ENCODE measurements at places on chromosomes 4 and X. TPM values are rescaled to one million over a fixed set of nuclear protein-coding genes. Genes with fewer than 3 reads are reported as not detected.

Gene GLOD5
- not detected for total RNA-seq

Gene UCP1
- total RNA-seq: 19.5 TPM

Gene SYNPO2
- total RNA-seq: 1.1 TPM

Gene CXCL10
- not detected for total RNA-seq

Gene ZNF141
- 17.0 TPM for total RNA-seq

Gene RHOH
- 20.4 TPM for total RNA-seq

Gene ADRA2C
- 3.2 TPM for total RNA-seq

- no peaks in the 10 kb centered on the region for H3K27me3 ChIP-seq
- H3K4me3 ChIP-seq: no peak overlapping the region
- no peak overlapping the region for H3K27ac ChIP-seq
- DNase-seq: no peak
- H3K4me1 ChIP-seq: no peaks in the 10 kb centered on the region
These were observed 655.0 kb downstream of the GRXCR1 start for GRCh38 chr4:43547561-43547960.

DNA sequence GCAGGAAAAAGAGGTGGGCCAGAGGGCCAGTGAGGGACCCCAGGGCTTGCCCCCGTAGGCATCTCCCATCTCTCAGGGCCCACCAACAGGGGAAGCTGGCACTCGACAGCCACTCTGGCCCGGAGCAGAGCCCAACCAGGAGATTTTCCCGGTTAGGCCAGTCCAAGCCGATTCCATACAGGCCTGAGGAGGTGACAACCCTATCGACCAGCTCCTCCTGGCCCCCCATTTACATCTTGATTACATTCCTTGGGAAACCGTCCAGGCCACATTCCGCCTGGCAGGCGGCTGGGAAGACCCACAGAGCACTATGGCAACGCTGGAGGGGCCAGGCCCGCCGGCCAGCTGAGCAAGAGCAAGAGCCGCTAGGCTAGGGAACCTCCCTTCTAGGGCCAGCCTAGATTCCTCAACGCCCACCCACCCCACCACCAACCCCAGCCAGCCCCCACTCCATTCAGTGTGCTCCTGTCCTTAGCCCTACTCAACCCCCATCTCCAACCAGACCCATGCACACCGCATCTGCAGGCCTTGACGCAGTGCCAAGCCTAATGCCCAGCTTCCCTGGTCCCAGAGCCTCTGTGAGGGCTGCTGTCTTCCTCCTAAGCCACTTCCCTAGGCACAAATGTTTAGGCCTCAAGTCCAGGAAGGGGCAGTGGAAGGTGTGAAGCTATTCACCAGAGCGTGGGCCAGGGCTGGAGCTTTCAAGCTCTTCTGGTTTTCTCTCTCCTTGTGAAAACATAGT is 161.2 kb downstream of the EFNB1 start:
- no peaks in the 10 kb centered on the region for H3K36me3 ChIP-seq
- H3K27ac ChIP-seq: no peak overlapping the region
- H3K27me3 ChIP-seq: peaks cover 1% of the 10 kb centered on the region
- H3K4me3 ChIP-seq: no peak overlapping the region
- no peaks in the 10 kb centered on the region for H3K4me1 ChIP-seq

GRCh38 chr4:73419106-73420038 is 15.3 kb downstream of the ALB start:
- H3K27ac ChIP-seq: no peak overlapping the region
- no peaks in the 10 kb centered on the region for H3K27me3 ChIP-seq
- DNase-seq: no peak
- H3K4me3 ChIP-seq: no peak overlapping the region
- H3K36me3 ChIP-seq: no peaks in the 10 kb centered on the region

- no peak for DNase-seq
- no peak overlapping the region for H3K4me3 ChIP-seq
- H3K4me1 ChIP-seq: no peaks in the 10 kb centered on the region
- H3K27me3 ChIP-seq: no peaks in the 10 kb centered on the region
- no peak overlapping the region for H3K27ac ChIP-seq
These were observed 58.0 kb downstream of the SPCS3 start for GRCh38 chr4:176377780-176378179.

DNA sequence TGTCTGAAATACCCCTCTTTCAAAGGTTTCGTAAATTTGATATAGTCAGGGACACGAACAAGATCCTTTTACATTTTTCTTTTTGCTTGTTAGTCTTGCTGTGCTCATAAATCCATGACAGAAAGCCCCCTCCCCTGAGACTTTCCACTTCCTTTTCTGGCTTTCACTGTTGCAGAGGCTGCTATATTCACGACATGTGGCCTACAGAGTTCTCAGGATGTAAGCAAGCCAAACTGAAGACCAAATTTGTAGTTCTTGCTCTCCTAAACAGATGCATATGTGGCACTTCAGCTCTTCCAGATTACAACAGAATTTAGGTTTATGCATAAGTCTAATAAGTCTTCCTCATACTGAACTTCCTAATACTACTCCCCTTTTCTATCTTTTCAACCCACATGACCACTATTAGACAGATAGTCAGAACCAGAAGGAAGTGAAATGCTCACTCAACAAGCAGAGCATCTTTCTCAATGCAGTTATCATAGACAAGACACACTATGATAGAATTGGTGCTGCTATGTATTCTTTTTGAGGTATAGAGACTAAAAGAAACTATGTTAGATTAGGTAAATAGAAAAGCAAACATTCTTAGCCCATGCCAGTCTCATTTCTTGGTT is 15.0 kb downstream of the BTK start:
- peaks cover 8% of the 10 kb centered on the region for H3K4me1 ChIP-seq
- DNase-seq: no peak
- no peaks in the 10 kb centered on the region for H3K36me3 ChIP-seq
- peak overlapping the region; percentile 57 for H3K27ac ChIP-seq
- no peaks in the 10 kb centered on the region for H3K27me3 ChIP-seq

- H3K27me3 ChIP-seq: no peaks in the 10 kb centered on the region
- DNase-seq: no peak
- peaks cover 5% of the 10 kb centered on the region for H3K4me1 ChIP-seq
- H3K27ac ChIP-seq: no peak overlapping the region
- H3K4me3 ChIP-seq: no peak overlapping the region
These were observed 91.1 kb downstream of the RBM46 start for GRCh38 chr4:154872198-154872597.

- H3K4me1 ChIP-seq: peaks cover 14% of the 10 kb centered on the region
- peak; percentile 11 for DNase-seq
- H3K27ac ChIP-seq: no peak overlapping the region
These were observed 96.3 kb upstream of the MSX1 start for GRCh38 chr4:4762909-4763821.

GRCh38 chrX:54920610-54921426 is at the start of gene TRO:
Gene TRO, plus strand, starts transcription at chrX:54920824. Its CDS starts 1,423 bp downstream, at chrX:54922247.
- peak within 1 kb of the TSS; percentile 97 for H3K4me3 ChIP-seq
- H3K27ac ChIP-seq: peak within 1 kb of the TSS; percentile 89
- DNase-seq: peak; percentile 33
- H3K27me3 ChIP-seq: peaks cover 1% of the 10 kb centered on the region
- H3K4me1 ChIP-seq: peaks cover 12% of the 10 kb centered on the region
- H3K36me3 ChIP-seq: peaks cover 15% of the 10 kb centered on the region

GRCh38 chr4:19650903-19651864 is 600.5 kb upstream of the SLIT2 start:
- H3K27ac ChIP-seq: no peak overlapping the region
- H3K4me3 ChIP-seq: no peak overlapping the region
- H3K27me3 ChIP-seq: no peaks in the 10 kb centered on the region
- no peaks in the 10 kb centered on the region for H3K4me1 ChIP-seq
- no peak for DNase-seq

DNA sequence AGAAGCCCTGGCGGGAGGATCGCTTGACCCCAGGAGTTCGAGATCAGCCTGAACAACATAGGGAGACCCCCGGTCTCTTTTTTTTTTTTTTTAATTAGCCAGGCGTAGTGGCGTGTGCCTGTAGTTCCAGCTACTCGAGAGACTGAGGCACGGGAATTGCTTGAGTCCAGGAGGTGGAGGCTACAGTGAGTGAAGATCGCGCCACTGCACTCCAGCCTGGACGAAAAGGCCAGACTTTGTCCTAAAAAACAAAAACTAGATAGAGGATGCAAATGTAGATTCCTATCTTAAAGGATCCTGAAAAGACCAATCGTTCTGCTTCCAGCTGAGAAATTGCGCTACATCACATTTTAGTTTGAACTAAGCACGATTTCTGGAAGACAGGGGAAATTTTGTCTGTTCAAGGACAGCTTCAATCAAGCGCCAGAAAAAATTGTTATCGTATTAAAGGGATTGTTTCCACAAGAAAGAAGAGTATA is 627 bp upstream of the HSD17B11 start:
- H3K4me1 ChIP-seq: peaks cover 19% of the 10 kb centered on the region
- peaks cover 7% of the 10 kb centered on the region for H3K27me3 ChIP-seq
- no peak for DNase-seq

DNA sequence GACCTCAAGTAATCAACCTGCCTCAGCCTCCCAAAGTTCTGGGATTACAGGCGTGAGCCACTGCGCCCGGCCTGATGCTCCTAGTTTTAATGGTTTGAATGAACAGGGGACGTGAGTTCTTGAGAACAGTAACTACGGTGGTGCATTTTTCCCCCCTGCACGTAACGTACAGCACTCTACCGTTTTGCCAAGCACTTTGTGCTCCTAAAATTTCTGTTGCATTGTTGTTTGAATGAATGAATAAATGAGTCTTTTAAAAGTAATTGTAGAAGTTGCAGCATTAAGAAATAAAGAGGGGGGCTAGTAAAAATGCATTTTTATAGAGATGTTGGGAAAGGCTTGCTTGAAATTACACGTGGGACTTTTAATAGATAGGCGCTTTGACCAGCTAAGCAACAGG is at the start of gene RPA4:
Gene RPA4, plus strand, starts transcription at position 301 of the 400 bp plus-strand sequence. CDS start 403 bp downstream, outside the sequence.
- peaks cover 2% of the 10 kb centered on the region for H3K36me3 ChIP-seq
- no peak within 1 kb of the TSS for H3K27ac ChIP-seq
- DNase-seq: no peak

GRCh38 chr4:108425988-108426387 is 194.4 kb upstream of the RPL34 start:
- peaks cover 5% of the 10 kb centered on the region for H3K27me3 ChIP-seq
- no peak overlapping the region for H3K27ac ChIP-seq
- no peaks in the 10 kb centered on the region for H3K36me3 ChIP-seq
- H3K4me1 ChIP-seq: no peaks in the 10 kb centered on the region
- no peak overlapping the region for H3K4me3 ChIP-seq

DNA sequence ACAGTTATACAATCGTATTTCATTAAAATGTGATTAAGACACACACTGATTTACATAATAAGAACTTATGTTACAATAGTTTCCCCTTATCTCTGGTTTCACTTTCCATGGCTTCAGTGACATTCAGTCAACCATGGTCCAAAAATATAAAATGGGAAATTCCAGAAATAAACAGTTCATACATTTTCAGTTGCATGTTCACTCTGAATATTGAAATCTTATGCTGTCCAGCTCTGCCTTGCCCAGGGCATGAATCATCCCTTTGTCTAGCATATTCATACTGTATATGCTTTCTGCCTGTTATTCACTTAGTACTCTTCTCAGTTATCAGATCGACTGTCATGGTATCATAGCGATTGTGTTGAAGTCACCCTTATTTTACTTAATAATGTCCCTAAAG is 173.8 kb upstream of the DCAF12L2 start:
- H3K27ac ChIP-seq: no peak overlapping the region
- H3K4me3 ChIP-seq: no peak overlapping the region
- DNase-seq: no peak
- H3K4me1 ChIP-seq: no peaks in the 10 kb centered on the region
- no peaks in the 10 kb centered on the region for H3K36me3 ChIP-seq
- H3K27me3 ChIP-seq: no peaks in the 10 kb centered on the region

DNA sequence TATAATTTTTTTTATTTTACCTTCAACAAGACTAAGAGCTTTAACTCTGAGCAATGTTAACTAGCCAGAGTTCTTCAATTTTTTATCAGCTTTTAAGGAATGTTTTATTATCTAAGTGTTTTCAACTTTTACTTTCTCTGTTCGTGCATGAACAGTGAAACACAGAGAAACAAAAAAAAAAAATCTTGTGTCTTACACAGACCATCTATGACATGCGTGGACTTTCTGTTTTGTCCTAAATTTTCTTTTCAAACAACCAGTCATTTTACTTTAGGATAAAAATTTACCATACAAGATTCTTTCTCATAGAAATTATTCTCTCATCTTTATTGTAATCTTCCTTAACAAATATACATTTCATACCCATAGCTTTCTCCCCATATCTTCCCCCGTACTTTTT is 731.9 kb upstream of the PCDH10 start:
- no peak for DNase-seq
- H3K36me3 ChIP-seq: peaks cover 10% of the 10 kb centered on the region
- no peaks in the 10 kb centered on the region for H3K4me1 ChIP-seq
- no peaks in the 10 kb centered on the region for H3K27me3 ChIP-seq
- no peak overlapping the region for H3K4me3 ChIP-seq

GRCh38 chrX:39760930-39761329 is 336.8 kb downstream of the BCOR start:
- H3K4me3 ChIP-seq: no peak overlapping the region
- no peak for DNase-seq
- peaks cover 3% of the 10 kb centered on the region for H3K27me3 ChIP-seq
- H3K36me3 ChIP-seq: no peaks in the 10 kb centered on the region

DNA sequence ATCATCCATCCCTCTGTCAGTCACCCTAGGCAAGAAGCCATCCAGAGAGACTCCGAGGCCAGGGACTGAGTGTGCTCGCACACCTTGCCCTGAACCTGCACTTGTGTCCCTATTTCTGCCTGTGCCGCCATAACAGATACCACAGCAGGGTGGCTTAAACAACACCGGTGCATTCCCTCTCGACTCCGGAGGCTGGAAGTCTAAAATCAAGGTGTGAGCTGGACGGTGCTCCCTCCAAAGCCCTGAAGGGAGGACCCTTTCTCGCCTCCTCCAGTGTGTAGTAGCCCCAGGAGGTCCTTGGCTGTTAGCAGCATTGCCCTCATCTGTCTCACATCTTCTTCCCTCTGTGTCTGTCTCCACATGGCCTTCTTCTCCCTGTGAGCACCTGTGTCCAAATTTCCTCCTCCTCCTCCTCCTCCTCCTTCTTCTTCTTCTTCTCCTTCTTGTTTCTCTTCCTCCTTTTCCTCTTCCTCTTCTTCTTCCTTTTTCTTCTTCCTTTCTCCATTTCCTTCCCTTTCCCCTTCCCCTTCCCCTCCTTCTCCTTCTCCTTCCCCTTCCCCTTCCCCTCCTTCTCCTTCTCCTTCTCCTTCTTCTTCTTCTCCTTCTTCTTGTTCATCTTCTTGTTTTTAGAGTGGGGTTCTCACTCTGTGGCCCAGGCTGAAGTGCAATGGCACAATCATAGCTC is 98.1 kb upstream of the ENPP6 start:
- no peaks in the 10 kb centered on the region for H3K36me3 ChIP-seq
- no peak overlapping the region for H3K27ac ChIP-seq
- no peak overlapping the region for H3K4me3 ChIP-seq
- no peak for DNase-seq

DNA sequence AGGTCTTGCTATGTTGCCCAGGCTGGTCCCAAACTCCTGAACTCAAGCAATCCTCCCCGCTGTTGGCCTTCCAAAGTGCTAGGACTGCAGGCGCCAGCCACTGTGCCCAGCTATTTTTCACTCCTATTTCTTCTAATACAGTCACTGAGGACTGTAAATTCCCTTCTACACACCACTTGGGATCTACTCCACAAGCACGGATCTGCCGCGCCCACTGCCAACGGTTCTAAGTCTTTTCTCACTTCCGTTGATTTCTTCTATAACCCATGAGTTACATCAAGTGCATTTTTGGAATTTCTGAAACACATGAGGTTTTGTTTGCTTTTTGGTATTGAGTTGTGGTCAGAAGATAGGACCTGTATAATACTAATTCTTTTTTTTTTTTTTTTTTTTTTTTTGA is 48.6 kb downstream of the FAM53A start:
- H3K4me3 ChIP-seq: no peak overlapping the region
- no peaks in the 10 kb centered on the region for H3K36me3 ChIP-seq
- DNase-seq: no peak
- peaks cover 7% of the 10 kb centered on the region for H3K27me3 ChIP-seq

All from endothelial cell (in vitro differentiated cells).